A172 (cell line): ENCODE measurements at places on chromosomes 3 and 15.

- DNase-seq, result peak; percentile 64
Observed at GRCh38 chr3:151835751-151836525, 22.0 kb downstream of the AADAC start.

DNA sequence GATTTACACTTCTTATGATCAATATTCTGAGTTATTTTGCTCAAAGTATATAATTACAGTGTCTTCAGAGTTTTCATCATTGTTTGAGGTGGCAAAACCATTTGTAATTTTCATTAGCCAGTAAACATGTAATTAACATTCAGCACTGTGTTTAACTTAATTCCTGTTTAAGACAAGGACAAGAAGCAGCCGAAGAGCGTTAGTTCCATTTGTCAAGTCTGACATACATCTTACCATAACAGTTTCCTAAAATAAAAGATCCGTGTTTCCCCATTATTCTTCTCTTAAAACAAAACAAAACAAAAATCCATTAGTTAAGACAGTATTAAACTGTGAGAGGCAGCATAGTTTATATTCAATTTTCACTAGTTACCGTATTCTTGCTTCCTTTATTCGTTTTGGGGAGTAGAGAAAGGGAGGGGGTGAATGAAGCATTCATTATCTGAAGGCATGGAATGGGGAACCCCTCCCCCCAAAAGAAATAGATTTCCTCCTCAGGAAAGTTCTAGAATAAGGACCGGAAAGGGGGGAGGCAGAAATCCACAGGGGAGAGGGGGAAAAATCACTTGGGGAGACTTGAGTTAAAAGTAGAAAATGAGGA, 5.5 kb upstream of the NR2F2 start:
- no peak for DNase-seq

- DNase-seq, result no peak
Observed at GRCh38 chr15:70047386-70048197, 50.1 kb downstream of the TLE3 start.

DNA sequence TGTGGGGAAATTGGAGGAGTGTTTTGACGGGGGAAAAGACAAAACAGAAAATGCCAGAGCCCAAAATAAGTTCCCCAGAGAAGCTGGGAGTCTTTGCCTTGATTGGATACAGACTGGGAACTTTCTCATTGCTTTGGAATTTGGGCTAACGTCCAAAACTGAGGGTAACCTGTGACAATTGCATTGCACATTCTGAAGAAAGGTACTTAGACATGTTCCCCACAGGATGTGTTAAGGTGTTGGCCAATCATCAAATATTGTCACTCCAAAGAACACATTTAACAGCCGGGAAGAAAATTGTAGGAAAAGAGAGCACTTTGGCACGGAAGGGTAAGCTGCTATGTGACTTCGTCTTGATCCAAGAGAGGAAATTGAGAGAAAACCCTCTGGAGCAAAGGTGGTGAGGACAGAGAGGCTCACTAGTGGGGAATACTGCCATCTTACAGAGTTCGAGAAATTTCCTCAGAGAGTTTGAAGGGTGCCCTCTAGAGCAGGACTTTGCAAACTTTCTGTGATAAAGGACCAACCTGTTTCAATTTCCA, 619.5 kb upstream of the TBL1XR1 start:
- peak; percentile 86 for DNase-seq

DNA sequence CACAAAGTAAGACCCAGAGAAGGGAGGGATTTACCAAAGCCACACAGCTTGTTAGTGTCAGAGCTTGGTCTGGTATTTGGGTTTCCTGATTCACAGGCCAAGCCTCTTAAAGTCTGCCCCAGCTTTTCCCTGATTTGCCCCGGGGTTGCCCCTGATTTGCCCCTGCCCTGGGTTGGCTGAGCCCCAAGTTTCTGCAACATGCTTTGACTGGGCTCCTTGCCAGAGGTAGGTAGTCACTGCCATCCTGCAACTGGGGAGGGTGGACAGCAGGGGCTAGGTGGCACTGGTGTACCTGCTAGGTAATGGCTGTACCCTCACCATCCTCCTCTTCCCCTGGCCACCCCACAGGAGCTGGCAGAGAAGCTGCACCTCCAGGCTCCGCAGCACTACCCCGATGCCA, 2.5 kb downstream of the MPI start:
- DNase-seq, result no peak

GRCh38 chr3:189842681-189843602, 211.8 kb downstream of the TP63 start:
- DNase-seq, result no peak

- no peak for DNase-seq
Observed at GRCh38 chr15:50879016-50879617, 29.4 kb upstream of the AP4E1 start.

DNA sequence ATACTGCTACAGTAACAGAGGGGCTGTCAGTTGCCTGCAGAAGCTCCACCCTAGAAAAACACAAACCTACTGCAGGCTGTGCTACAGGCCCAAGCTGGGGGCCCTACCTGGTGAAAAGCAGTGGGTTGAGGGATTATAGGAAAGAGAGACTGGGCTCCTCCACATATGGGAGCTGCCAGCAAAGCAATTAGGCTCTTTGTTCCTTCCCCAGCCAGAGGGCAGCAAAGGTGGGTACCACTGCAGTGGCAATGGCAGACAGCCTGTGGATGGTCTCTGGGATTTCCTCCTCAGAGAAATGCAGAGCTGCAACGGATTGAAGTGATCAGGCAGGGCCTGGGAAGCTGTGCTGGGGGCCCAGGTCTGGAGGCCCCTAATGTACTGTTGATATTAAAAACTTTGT, 19.1 kb upstream of the DNAAF4 start:
- no peak for DNase-seq

GRCh38 chr3:124504332-124505059, 225.8 kb upstream of the UMPS start:
- DNase-seq, result peak; percentile 13

DNA sequence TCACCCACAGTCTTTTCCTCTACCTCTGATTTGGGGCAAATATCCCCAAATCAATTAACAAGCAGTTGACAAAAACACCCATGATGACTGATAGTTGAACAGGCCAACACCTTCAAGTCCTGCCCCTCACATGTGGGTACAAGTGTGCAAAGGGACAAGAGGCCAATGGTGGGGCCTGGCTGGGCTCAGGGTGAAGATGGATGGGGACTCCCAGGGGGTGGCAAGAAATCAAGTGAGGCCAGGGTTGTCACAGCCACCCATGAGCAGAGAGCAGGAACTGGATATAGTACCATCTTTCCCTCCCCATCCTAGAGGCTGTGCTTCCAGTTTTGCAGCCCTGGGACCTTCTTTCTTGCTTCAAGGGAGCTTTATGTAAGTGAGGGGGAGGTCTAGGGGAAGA, 270.2 kb upstream of the TOPAZ1 start:
- DNase-seq, result no peak

DNA sequence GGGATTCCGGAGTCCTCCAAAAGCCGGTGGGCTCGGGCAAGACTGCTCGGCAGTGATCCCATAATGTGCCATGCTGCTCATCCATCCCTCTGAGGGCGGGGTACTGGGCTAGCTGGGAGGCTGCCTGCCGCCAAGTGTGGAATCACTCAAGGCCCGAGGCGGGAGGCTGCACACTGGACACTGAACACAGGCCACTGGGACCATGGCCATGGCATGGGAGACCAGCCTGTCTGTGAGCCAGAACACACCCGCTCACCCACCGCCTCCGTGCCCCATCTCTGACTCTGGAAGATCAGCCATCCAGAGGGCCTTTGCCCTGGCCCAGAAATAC, 1.4 kb downstream of the C3orf22 start:
- no peak for DNase-seq

GRCh38 chr15:62873203-62873602, 169.3 kb upstream of the TPM1 start:
- DNase-seq, result no peak

DNA sequence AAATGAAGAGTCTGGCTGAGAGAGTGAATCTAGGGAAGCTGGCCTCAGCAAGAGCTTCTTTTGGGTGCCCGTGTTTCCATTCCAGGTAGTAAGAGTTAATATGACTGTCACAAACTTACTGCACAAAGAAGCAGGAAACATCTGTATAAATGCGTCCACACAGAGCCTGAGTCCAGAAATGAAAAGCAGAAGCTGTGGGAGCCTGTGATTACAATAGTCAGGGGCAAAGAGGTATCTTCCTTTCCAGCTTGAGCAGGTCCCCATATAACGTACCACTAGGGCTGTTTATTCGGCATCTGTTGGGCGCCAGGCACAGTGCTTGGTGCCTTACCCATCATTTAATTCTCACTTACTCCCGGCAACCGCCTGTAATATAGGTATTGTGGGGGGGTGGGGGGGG, 40.5 kb upstream of the B3GNT5 start:
- no peak for DNase-seq

DNA sequence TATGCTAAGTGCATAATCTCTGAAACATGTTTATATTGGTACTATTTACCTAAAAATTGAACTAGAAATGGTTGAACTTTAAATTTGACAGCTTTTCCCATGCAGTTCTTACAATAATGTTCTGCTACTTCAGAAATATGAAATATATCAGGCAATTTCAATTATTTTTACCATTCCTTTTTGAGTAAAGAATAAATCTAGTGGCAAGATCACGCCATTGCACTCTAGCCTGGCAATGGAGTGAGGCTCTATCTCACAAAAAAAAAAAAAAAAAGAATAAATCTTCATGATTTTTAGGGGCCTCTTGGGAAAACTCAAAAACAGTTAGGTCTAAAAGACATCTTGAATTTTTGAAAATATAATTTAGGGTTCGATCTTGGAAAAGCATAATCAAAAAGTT, 10.6 kb upstream of the DNAAF4 start:
- no peak for DNase-seq

- no peak for DNase-seq
Observed at GRCh38 chr3:12705981-12706380, 42.1 kb upstream of the RAF1 start.

GRCh38 chr3:13141991-13142412, 68.8 kb upstream of the IQSEC1 start:
- DNase-seq, result peak; percentile 42
